ENCODE measurements at places on chromosomes 13 and 19. TPM values are rescaled to one million over a fixed set of nuclear protein-coding genes. Genes with fewer than 3 reads are reported as not detected.

GSX1 gene
- total RNA-seq = not detected

DIAPH3 gene
- total RNA-seq = 6.7 TPM

EPS8L1 gene
- 2.9 TPM for total RNA-seq

PRKCG gene
- 7.3 TPM for total RNA-seq

C19orf18 gene
- not detected for total RNA-seq

ZNF506 gene
- total RNA-seq = 0.12 TPM

KLK4 gene
- total RNA-seq = not detected

ZNF208 gene
- not detected for total RNA-seq

ERICH4 gene
- total RNA-seq = not detected

DIRAS1 gene
- total RNA-seq = 3.2 TPM

NMRK2 gene
- total RNA-seq = not detected

SOX21 gene
- total RNA-seq = 0.40 TPM

ZNF888 gene
- total RNA-seq = not detected

DGKH gene
- total RNA-seq = 7.3 TPM

NKG7 gene
- total RNA-seq = not detected

COX6B2 gene
- total RNA-seq = 0.91 TPM

RFPL4AL1 gene
- not detected for total RNA-seq

Data from A549 treated with dexamethasone at 1 μM for 4 hours (cell line).